ENCODE measurements at places on chromosomes 16 and 17. TPM values are rescaled to one million over a fixed set of nuclear protein-coding genes. Genes with fewer than 3 reads are reported as not detected.
A peak's percentile ranks its signal among the peaks of the same experiment; 100 is the strongest.

DNA sequence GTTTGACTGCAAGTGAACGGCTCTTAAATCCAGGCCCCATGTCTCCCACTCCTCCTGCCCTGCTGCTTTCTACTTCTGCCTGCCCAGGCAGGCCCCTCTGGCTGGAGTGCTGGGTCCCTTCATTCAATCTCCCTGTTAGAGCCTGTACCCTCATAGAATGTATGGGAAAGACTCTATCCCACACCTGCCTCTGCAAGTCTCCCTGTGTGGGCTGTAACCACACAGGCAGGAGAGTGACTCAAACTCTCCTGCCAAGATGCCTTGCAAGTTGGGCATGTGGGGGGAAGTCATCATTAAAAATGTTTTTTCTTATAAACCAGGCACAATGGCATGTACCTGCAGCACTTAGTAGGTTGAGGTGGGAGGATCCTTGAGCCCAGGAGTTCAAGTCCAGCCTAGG is 77.5 kb downstream of the PLXDC1 start:
- no peak for DNase-seq

- no peak for DNase-seq
These were observed 963.6 kb upstream of the GOT2 start for GRCh38 chr16:59697761-59698160.

DNA sequence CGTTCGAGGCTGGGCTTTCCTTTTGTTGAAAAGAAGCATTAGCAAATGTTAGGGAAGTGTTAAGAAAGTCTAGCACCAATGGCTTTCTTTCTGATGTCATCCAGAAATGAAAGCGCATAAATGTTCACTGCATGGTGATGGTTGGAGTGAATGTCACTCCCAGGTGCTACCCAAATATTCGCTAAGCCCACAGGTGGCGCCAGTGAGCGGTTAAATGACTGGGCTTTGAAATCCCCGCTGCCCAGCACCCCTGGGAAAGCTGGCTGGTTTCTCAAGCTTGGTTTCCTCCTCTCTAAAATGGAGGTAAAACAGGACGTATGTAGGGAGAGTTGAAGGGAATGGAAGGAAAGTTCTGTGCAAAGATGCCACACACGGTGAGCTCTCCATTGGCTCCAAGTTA is 104.4 kb downstream of the IRX5 start:
- DNase-seq, result no peak

- no peak for DNase-seq
These were observed 295.7 kb upstream of the FOXF1 start for GRCh38 chr16:86214326-86215232.

DNA sequence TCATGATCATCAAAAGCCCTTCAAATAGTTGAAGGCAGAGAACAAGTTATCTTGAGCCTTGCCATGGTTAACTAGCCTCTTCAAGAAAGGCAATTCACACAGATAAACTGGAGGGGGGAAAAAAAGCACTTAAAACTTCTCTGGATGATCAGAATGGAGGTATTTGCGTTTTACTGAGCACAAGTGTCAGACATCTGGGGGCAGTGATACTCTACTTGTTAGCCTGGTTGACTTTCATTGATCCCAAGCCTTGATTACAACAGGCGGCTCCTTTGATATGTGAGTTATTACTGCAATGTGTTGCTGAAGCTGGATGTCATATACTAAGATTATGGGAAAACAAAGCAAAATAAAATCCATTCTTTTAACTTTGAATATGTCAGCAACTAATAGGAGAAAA is 155.0 kb upstream of the HS3ST3A1 start:
- no peak for DNase-seq

- DNase-seq, result no peak
These were observed 9.4 kb downstream of the BAHCC1 start for GRCh38 chr17:81404558-81405165.

GRCh38 chr16:1538804-1539520 is 5.5 kb downstream of the TMEM204 start:
- DNase-seq, result no peak

GRCh38 chr17:41434005-41434404 is 6.8 kb downstream of the KRT38 start:
- DNase-seq, result no peak

DNA sequence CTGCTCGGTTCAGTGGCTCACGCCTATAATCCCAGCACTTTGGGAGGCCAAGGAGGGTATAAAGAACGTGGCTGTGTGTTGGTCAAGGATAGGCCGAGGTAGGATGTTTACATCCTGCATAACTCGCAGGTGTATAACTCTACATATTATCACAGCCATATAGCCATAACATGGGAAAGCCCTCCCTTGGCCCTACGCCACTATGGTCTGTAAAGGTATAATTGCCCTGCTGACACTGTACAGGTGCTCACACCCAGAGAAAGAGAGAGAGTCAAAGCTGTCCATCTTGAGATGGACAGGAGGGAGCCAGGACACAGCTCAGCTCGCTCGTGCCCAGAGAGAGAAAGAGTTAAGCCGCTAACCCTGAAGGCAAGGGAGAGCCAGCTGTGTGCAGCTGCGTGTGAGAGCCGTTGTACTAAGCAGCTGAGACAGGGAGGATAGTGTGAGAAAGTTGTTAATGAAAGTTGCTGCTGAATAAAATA is 30.4 kb upstream of the DHX8 start:
- DNase-seq, result no peak

DNA sequence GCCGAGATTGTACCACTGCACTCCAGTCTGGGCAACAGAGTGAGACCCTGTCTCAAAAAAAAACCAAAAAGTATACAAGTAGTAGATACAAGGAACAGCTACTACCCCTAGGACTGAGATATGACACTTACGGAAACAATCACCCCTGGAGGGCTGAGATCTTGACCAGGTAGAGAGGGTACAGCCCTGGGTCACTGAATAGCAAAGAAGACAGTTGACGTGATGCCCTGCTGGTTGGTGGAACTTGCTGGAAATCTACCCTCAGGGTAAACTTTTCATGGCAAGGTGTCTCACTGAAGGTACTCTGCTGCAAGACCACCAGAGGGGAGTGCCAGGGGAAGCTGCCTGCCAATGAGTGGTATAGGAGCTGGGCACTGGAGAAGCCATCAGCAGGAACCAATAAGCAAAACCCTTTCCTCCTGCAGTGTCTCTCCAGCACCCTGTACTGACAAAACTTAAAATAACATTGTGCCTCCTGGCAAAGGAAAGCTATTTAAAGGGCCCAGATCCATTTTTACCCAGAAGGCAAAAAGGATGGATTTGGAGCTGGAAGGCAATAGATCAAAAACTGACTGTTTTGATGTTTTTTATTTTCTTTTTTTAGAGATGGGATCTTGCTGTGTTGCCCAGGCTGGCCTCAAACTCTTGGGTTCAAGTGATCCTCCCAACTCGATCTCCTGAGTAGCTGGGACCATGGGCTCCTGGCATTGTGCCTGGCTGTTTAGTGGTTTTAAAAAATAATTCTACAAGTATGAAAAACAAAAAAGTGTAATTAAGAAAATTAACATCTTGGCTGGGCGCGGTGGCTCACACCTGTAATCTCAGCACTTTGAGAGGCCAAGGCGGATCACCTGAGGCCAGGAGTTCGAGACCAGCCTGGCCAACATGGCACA is 11.3 kb upstream of the PDXDC1 start:
- DNase-seq, result no peak

GRCh38 chr16:78552716-78553115 is 453.3 kb downstream of the WWOX start:
- DNase-seq, result no peak

DNA sequence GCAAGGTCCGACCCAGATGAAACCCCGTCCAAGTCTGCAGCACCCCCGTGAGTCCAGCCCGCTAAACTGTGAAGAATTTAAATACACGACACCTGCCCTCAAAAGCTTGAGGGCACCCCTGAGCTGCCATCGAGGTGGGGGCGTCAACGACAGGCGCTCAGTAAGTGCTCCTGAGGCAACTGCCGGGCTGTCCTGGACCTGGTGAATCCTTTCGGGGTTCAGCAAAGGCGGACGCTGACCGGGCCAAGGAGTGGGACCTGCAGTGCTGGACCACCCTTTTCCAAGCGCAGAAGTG is 512 bp upstream of the ENDOV start:
- no peak for DNase-seq

GRCh38 chr16:86956437-86956836 is 360.8 kb downstream of the C16orf95 start:
- DNase-seq, result no peak

DNA sequence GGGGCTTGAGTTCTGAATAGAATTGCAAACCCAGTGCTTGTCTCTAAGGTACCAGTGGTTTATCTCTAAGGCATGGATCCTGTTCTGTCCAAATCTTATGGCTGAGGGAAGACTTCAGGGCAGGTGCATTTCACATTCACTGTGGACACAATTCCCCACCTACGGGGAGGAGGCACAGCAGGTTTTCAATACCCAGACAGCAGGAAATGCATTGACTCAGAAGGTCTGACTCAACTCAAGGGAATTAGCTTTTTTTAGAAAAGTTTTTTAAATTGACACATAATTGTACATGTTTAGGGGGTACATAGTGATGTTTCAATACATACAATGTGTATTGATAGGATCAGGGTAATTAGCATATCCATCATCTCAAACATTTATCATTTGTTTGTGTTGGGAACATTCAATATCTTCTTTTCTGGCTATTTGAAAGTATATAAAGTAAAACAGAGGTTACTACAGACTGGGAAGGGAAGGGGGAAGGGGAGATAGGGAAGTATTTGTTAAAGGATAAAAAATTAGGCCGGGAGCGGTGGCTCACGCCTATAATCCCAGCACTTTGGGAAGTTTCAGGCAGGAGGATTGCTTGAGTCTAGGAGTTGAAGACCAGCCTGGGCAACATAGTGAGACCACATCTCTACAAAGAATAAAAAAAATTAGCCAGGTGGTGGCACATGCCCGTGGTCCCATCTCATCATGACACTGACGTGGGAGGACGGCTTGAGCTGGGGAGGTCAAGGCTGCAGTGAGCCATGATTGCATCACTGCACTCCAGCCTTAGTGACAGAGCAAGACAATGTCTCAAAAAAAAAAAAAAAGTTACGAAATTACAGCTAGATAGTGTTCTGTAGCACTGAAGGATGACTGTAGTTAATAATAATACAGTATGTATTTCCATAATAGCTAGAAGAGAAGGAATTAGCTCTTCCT is 54.9 kb downstream of the RGS9 start:
- DNase-seq, result no peak

- no peak for DNase-seq
These were observed 206.7 kb downstream of the PARN start for GRCh38 chr16:14423344-14423743.

DNA sequence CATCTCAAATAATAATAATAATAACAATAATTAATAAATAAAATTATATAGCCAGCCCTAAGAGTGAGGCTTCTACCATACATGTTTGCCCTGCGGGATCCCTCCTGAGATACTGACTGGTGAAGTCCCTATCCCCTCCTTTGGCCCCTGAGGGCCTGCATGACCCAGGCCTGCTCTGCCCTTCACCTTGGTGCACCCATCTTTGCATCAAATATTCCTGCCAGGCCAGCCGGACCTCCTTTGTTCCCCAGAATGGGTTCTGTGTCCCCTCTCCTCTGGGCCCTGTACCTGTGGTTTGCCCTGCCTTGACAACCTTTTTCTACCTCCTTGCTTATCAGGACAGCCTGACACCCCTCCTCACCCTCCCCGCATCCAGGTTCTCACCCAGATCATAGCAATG is 2.0 kb upstream of the RNF112 start:
- DNase-seq, result no peak

- no peak for DNase-seq
These were observed 3.2 kb upstream of the SLC47A2 start for GRCh38 chr17:19719355-19720209.

DNA sequence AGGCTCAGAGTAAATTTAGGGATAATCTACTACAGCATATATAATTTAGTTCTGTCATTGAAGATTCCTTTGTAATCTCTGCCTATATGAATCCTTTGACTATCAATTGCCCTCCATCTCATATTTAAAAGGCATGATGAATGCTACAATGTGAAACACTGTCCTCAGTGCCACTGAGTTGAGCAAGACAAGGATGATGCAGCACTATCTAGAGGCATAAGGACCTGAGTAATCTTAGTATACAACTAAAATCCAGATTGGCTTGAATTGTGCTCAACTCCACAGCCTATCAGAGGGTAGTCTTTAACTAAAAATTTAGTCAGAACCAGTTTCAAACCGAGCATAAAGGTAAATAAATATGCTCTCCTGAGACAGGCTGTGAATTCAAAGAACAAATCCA is 11.6 kb upstream of the STRADA start:
- no peak for DNase-seq

GRCh38 chr17:75048249-75048878 is 1.3 kb downstream of the KCTD2 start:
- DNase-seq, result no peak

GRCh38 chr16:27498031-27498825 is 51.5 kb downstream of the GTF3C1 start:
- DNase-seq, result no peak

- no peak for DNase-seq
These were observed 16.7 kb downstream of the WDR45B start for GRCh38 chr17:82631544-82631943.

DNA sequence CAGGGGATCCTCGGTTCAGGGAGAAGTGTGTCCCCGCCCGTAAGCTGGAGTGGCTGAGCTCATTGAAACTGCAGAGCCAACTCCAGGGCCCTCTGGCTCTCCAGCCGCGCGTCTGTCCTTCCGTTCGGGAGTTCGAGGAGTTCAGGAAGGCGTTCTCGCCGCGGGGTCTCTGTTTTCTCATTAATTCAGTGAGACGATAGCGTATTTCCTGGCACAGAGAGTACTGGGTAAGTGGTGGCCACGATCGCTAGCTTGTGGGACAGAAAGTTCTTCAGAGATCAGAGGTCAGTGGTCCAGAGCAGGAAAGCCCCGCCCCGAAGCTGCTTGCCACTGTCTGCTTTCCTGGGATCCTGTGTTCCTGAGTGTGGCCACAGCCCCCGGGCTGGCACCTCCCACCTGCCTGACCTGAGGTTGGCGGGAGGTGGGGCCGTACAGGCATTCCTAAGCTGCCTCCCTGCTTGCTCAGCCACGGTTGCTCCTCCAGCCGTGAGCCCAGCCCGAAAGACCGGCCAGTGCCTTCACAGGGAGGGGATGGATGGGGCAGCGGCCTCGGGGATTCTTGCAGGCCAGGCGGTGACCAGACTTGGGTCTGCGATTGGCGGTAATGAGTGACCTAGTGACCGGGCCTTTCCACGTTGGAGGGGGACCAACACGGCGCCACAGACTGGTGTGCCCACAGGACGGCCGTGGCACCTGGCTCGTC is 8.9 kb downstream of the BAIAP2 start:
- DNase-seq, result no peak

- peak; percentile 65 for DNase-seq
These were observed 40.8 kb downstream of the MRTFB start for GRCh38 chr16:14111713-14112538.

GRCh38 chr16:12716658-12717057 is 87.0 kb downstream of the CPPED1 start:
- no peak for DNase-seq

GRCh38 chr17:17834974-17835373 is 1.8 kb downstream of the SREBF1 start:
- no peak for DNase-seq

GRCh38 chr16:20880867-20881502 is 19.2 kb downstream of the DCUN1D3 start:
- no peak for DNase-seq

The KIFC3 gene
- total RNA-seq, result 59.5 TPM

The STH gene
- not detected for total RNA-seq

The AURKB gene
- total RNA-seq, result 1.8 TPM

The CLEC19A gene
- not detected for total RNA-seq

The SPDYE4 gene
- not detected for total RNA-seq

The TLCD2 gene
- 1.1 TPM for total RNA-seq

The MYH1 gene
- total RNA-seq, result not detected

The IRX6 gene
- total RNA-seq, result not detected

The PRR15L gene
- 6.5 TPM for total RNA-seq

The FSCN2 gene
- total RNA-seq, result 0.74 TPM
